ENCODE measurements at places on chromosomes 1 and 21. TPM values are rescaled to one million over a fixed set of nuclear protein-coding genes. Genes with fewer than 3 reads are reported as not detected.

The CNR2 gene
- total RNA-seq = 0.47 TPM

The XCL1 gene
- total RNA-seq = 11.7 TPM

The NTNG1 gene
- not detected for total RNA-seq

The ZNF648 gene
- not detected for total RNA-seq

The MAPKAPK2 gene
- 85.7 TPM for total RNA-seq

GRCh38 chr1:16110456-16110855, 37.0 kb upstream of the FAM131C start:
- H3K36me3 ChIP-seq = no peaks in the 10 kb centered on the region
- no peak overlapping the region for H3K4me3 ChIP-seq
- no peak for DNase-seq
- no peak overlapping the region for H3K27ac ChIP-seq
- no peaks in the 10 kb centered on the region for H3K4me1 ChIP-seq
- H3K27me3 ChIP-seq = peaks cover 29% of the 10 kb centered on the region

- no peak overlapping the region for H3K4me3 ChIP-seq
- no peaks in the 10 kb centered on the region for H3K36me3 ChIP-seq
- peaks cover 34% of the 10 kb centered on the region for H3K27me3 ChIP-seq
- no peak for DNase-seq
Observed at GRCh38 chr1:147745271-147745670, 15.1 kb downstream of the GJA5 start.

GRCh38 chr21:34836103-34836932, 167.5 kb downstream of the CLIC6 start:
- peaks cover 44% of the 10 kb centered on the region for H3K36me3 ChIP-seq
- peaks cover 40% of the 10 kb centered on the region for H3K4me1 ChIP-seq
- H3K27me3 ChIP-seq = no peaks in the 10 kb centered on the region
- no peak overlapping the region for H3K27ac ChIP-seq
- DNase-seq = no peak
- no peak overlapping the region for H3K4me3 ChIP-seq

- H3K36me3 ChIP-seq = no peaks in the 10 kb centered on the region
- H3K27me3 ChIP-seq = no peaks in the 10 kb centered on the region
Observed at GRCh38 chr1:188660572-188660971, 1817.1 kb downstream of the BRINP3 start.

- no peak overlapping the region for H3K4me3 ChIP-seq
- no peaks in the 10 kb centered on the region for H3K36me3 ChIP-seq
- no peaks in the 10 kb centered on the region for H3K27me3 ChIP-seq
- H3K4me1 ChIP-seq = no peaks in the 10 kb centered on the region
Observed at GRCh38 chr1:162674034-162674608, 41.9 kb downstream of the DDR2 start.

- H3K36me3 ChIP-seq = no peaks in the 10 kb centered on the region
- peaks cover 5% of the 10 kb centered on the region for H3K4me1 ChIP-seq
- H3K27ac ChIP-seq = no peak overlapping the region
- peaks cover 16% of the 10 kb centered on the region for H3K27me3 ChIP-seq
Observed at GRCh38 chr1:230050973-230051735, 15.9 kb upstream of the GALNT2 start.

- no peaks in the 10 kb centered on the region for H3K36me3 ChIP-seq
- DNase-seq = no peak
- H3K27ac ChIP-seq = no peak overlapping the region
- H3K4me3 ChIP-seq = no peak overlapping the region
- no peaks in the 10 kb centered on the region for H3K4me1 ChIP-seq
Observed at GRCh38 chr1:81813691-81814090, 13.0 kb downstream of the ADGRL2 start.

DNA sequence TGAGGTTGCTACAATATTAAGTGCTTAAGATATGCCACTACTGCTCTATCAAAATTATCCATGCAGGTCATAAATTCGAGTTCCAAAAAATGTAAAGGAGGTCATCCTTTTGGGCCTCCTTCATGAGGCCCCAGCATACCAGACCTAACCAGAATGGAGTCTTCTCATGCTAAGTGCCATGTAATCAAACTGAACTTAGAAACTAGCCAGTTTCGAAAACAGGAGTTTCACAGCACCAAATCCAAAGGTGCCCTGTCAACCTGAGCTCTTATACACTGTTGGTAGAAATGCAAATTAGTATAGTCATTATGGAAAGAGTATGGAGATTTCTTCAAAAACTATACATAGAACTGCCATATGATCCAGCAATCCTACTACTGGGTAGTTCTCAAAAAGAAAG, 320.5 kb downstream of the ST6GALNAC3 start:
- no peak for DNase-seq
- no peaks in the 10 kb centered on the region for H3K27me3 ChIP-seq
- no peaks in the 10 kb centered on the region for H3K4me1 ChIP-seq
- H3K4me3 ChIP-seq = no peak overlapping the region

GRCh38 chr1:56355918-56356317, 223.4 kb downstream of the PLPP3 start:
- no peaks in the 10 kb centered on the region for H3K4me1 ChIP-seq
- H3K36me3 ChIP-seq = no peaks in the 10 kb centered on the region
- H3K4me3 ChIP-seq = no peak overlapping the region
- DNase-seq = no peak
- no peak overlapping the region for H3K27ac ChIP-seq
- H3K27me3 ChIP-seq = no peaks in the 10 kb centered on the region

GRCh38 chr1:156054500-156055280, at the start of gene LAMTOR2:
TSS of gene LAMTOR2 (plus strand) at chr1:156054782. CDS start at chr1:156054890, 108 bp downstream.
- no peaks in the 10 kb centered on the region for H3K27me3 ChIP-seq
- H3K36me3 ChIP-seq = peaks cover 9% of the 10 kb centered on the region
- peak within 1 kb of the TSS; percentile 85 for H3K27ac ChIP-seq
- H3K4me3 ChIP-seq = peak within 1 kb of the TSS; percentile 96

GRCh38 chr1:36570006-36570405, 87.3 kb upstream of the CSF3R start:
- no peak overlapping the region for H3K27ac ChIP-seq
- H3K36me3 ChIP-seq = no peaks in the 10 kb centered on the region
- H3K4me3 ChIP-seq = no peak overlapping the region
- peaks cover 18% of the 10 kb centered on the region for H3K27me3 ChIP-seq
- H3K4me1 ChIP-seq = no peaks in the 10 kb centered on the region

- H3K4me1 ChIP-seq = no peaks in the 10 kb centered on the region
- no peak for DNase-seq
Observed at GRCh38 chr1:68330391-68330790, 98.1 kb upstream of the WLS start.
